ENCODE measurements at places on chromosomes 6 and 20.

- DNase-seq: no peak
Observed at GRCh38 chr20:45266977-45267376, 12.6 kb upstream of the SLPI start.

DNA sequence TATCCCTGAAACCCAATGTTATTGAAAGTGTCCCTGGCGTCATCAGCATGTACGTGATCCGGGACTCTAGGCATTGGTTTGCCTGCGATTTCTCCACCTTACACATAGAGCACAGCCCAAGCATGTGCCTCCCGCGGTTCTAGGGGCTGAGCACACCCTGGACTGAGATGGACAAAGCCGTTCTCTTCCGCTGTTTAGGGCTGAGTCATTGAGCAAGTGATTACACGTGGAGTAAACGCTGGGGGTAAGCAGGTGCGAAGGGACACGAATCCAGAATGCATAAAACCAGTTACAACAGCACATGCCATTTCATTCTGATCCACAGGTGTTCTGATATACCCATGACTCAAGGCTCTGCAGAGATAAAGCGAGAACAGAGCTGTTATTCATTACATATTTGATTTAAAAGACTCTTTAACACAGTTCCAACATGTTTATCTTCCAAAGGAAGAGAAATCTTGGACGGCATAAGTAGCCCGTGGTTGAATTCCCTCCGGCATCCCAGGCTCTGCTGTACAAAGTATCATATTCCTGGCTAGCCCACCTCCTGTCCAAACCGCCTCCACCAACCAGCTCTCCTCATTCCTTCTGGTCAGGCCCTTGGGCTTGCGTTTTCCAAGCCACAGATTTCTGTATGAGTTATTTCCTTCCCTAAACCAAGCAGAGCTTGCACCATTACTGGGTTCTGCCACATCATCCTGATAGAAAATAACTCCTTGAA, 36.1 kb upstream of the THBS2 start:
- no peak for DNase-seq

DNA sequence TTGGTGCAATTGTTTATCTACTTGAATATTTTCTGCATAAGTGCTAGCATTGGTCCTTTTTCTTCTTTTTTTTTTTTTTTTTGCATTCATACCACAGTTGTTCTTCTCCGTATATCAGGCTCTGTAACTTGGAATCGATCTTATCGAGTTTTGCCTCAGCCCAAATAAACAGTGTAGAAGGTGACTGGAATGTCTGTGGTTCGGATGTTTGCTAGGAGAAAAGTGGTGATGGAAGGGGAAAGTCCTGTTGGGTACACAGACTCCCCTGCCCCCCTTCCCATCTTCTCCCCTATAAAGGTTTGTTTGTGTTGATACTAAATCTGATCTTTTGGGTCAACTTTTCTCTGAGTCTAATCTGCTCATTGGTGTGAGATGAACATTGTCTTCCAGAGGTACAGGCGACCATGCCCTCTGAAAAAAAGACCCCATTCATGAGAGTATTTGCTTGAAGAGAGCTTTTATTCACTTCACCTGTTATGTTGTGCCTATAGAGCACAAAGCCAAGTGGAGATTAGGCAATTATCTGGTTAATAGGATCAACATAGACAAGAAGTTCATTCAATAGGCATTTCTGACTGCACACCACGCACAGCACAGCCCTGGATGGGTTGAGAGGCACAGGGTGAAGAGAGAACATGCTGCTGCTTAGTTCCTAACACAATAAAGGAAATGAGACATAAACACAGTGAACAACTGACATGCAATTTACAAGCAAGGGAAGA, 620.0 kb downstream of the PKHD1 start:
- DNase-seq: no peak

DNA sequence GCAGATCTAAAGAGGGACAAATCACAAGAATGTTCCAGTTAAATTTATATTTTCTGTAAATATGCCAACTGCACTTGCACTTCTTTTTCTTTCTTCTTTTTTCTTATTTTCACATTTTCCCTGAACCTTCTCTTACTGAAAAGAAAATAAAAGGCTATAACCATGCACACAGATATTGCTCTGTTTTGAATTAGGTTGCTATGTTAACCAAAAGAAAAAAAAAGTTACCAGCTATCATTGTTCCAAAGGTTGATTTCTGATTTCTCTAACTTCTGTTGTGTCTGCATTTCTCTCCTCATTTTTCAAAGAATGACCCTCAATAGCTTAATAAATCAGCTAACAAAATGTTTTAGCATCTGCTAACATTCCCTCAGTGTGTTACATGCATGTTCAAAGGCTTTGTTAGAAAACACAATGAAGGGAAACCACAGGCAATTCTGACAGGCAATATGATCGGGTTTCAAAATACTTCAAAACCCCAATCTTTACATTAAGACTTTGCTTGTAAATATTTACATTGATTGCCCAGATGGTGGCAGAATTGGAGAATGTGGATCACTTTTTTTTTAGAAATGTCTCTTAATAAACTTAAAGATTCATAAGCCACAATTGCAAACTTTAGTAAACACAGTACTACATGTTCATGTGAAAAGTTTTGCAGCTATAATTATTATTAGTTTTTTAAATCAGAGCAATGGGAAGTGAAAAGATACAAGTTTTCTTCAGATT, 928.3 kb upstream of the FLRT3 start:
- DNase-seq: no peak

GRCh38 chr20:24643731-24644626, 174.6 kb downstream of the SYNDIG1 start:
- no peak for DNase-seq

- no peak for DNase-seq
Observed at GRCh38 chr6:114108119-114109002, 137.4 kb upstream of the HDAC2 start.

- no peak for DNase-seq
Observed at GRCh38 chr6:111603040-111603439, 2.6 kb downstream of the TRAF3IP2 start.

- no peak for DNase-seq
Observed at GRCh38 chr6:167702241-167702827, 124.4 kb upstream of the AFDN start.

GRCh38 chr6:88377976-88378568, 211.9 kb upstream of the CNR1 start:
- DNase-seq: no peak

DNA sequence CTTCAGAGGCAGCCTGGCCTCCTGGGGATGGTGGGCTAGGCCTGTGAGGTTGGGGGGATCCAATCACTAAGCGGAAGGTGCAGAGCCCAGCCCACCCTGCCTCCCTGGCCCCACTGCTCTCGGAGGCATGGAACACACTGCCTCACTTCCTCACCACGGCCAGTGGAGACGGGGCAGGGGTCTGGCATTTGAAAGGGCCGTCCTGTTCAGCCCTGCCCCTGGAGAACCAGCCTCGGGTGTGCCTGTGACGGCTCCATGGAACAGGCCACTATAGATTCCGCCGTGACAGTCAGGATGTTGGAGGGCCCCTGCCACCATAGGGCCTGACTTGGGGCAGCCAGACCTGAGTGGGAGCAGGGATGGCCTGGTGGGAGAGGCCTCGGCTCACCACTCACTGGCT, 110.2 kb downstream of the DACT2 start:
- no peak for DNase-seq

DNA sequence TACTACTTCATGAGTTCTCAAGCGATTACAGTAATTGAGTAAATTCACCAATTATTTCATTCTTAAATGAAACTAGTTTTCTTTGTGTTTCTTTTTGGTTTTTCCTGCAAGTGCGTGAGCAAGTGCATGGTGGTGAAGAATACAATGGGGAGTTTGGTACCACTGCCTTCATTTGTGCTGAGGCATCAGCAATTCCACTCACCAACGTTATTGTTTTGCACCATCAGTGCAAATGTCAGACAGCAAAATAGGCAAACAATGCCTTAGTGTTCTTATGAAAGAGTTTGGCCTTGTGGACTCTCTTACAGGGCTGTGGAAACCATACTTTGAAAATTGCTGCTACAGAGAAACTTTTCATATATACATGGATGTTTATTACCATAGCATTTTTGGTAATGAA, 8.2 kb downstream of the CDH26 start:
- no peak for DNase-seq

GRCh38 chr6:7232351-7232750, 80.6 kb downstream of the SSR1 start:
- DNase-seq: no peak

- DNase-seq: no peak
Observed at GRCh38 chr20:48530957-48531356, 296.8 kb downstream of the PREX1 start.

DNA sequence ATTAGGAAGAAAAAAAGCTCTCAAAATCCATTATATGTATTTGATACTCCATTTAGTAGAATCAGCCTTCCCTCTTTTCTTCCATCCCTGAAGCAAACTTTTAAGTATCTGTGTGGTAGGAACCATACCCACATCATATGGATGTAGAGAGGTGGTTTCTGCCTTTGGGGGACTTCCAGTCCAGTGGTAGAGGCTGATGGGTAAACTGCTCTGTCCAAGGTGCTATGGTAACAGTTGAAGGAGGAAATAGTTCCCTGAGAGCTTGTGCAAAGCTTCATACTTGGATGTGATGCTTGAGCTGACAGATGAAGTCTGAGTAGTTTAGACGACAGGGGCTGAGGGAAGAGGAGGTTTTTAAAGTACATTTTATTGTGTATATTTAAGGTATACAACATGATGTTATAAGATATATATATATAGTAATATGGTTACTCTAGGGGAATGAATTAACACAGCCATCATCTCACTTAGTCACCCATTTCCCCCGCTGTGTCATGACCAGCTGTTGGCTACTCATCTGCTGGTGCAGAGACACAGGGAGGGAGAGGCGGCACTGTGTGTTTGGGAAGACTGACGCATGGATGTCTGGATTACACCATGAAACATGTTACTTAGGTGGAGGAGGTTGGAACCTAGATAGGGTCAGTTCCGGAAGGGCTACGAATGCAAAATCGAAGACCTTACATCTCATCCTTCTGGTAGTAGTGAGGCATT, 185.2 kb downstream of the FARS2 start:
- no peak for DNase-seq

GRCh38 chr20:38112930-38113294, 52.2 kb downstream of the TGM2 start:
- no peak for DNase-seq

GRCh38 chr20:44219791-44220190, 9.2 kb upstream of the OSER1 start:
- no peak for DNase-seq

DNA sequence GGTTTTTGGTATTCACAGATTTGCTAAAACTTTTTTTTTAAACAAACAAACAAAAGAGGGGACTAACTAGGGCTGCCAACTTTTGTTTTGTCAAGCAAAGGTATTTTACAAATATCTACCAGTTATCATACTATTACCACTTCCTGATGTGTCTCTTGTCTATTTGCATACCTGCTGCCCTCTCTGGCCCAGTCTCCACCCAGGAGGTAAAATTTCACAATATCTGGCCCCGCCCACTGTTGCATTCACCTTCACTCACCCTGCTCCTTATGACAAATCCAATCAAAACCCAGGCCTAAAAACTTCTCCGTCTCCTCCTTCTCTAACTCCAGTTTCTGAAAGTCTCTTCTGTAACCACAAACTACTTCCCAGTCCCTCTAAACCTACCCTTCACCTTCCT, 82.2 kb downstream of the TRERF1 start:
- no peak for DNase-seq

GRCh38 chr20:991850-992249, 10.3 kb downstream of the RSPO4 start:
- no peak for DNase-seq

DNA sequence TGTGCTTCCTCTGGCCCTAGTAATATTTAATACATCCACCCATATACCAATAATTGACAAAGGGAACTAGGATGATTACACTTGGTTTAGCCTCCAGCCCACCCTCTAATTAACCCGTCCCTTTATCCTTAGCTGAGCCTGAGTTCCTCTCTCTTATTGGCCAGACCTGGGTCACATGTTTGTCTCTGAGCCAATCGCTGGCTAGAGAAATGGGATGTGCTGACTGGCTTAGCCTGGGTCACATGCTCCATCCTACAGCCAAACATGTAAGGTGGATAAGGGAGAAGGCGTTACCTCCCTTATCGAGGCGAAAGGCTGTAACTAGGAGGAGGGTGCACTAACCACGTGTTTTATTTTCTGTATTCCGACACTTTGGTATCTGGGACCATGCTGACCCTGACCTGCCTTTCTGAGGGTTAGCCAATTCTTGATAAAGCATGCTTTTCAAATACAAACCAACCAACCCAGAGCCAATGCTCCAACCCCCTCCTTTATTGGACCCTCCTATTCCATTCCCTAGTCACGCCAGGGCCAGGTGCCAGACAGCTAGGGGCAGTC, 262.7 kb downstream of the PREX1 start:
- DNase-seq: no peak

DNA sequence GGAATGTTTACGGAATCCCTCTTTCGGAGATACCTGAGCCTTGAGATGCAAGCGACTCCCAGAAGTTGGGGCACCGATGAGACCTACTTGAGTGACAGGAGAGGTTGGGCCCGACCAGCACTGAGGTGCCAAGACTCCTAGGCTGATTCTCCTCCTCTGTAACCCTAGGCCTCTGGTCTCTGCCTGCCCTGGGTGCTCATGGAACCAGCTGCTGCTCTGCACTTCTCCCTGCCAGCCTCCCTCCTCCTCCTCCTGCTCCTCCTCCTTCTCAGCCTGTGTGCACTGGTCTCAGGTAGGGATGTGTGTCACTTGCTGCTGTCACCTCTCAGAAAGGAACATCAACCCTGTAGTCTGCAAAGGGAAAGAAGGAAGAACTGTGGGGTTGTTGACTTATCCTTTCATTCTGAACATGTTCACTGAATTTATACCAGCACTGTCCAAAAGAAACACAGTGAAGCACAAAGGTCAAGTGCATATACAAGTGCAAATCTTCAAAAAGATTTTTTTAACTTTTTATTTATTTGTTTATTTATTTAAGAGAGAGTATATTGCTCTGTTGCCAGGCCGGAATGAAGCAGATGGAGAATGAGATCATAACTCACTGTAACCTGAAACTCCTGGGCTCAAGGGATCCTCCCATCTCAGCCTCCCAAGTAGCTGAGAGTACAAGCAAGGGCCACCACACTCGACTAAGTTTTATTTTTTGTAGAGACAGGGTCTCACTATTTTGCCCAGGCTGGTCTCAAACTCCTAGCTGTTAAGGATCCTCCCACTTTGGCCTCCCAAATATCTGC, 913 bp downstream of the BTN2A2 start:
- DNase-seq: no peak

DNA sequence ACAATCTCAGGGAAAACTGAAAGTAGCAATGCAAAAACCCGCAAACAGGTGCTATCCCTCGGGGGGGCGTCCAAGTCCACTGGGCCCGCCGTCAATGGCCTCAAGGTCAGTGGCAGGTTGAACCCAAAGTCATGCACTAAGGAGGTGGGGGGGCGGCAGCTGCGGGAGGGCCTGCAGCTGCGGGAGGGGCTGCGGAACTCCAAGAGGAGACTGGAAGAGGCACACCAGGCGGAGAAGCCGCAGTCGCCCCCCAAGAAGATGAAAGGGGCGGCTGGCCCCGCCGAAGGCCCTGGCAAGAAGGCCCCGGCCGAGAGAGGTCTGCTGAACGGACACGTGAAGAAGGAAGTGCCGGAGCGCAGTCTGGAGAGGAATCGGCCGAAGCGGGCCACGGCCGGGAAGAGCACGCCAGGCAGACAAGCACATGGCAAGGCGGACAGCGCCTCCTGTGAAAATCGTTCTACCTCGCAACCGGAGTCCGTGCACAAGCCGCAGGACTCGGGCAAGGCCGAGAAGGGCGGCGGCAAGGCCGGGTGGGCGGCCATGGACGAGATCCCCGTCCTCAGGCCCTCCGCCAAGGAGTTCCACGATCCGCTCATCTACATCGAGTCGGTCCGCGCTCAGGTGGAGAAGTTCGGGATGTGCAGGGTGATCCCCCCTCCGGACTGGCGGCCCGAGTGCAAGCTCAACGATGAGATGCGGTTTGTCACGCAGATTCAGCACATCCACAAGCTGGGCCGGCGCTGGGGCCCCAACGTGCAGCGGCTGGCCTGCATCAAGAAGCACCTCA, 166.3 kb downstream of the DTNBP1 start:
- DNase-seq: no peak
